ENCODE measurements at places on chromosomes 5 and 9.
A peak's percentile ranks its signal among the peaks of the same experiment; 100 is the strongest.

- no peak for DNase-seq
Observed at GRCh38 chr5:23457780-23458179, 49.6 kb upstream of the PRDM9 start.

DNA sequence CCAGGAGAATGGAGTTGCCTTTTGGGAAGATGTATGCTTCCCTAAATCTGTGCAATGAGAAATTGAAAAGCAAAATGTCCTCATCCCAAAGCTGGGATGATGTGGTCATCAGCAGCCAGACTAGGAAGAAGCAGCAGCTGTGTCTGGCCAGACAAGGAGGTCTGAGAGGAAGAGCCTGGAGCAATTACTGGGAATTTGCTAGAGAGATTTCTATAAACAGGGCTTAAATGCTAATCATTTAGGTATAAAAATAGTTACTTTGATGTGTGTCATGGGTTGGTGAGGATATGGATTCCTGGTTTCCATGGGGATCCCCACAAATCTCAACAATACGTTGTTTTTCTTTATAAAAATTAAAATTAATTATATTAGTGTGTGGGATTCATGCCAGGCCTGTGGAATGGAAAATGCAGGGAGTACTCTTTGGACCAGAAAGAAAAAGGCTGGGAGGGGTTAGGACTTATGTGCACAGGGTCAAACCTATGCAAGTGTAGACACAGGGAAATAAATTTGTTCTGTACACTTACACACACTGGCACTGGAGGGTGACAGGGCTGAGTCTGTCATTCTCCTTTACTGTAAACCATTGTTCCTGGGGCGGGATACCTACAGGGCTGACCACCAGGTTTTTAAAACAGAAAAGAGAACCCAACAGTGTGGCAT is 58.7 kb upstream of the TRPC7 start:
- DNase-seq = no peak

DNA sequence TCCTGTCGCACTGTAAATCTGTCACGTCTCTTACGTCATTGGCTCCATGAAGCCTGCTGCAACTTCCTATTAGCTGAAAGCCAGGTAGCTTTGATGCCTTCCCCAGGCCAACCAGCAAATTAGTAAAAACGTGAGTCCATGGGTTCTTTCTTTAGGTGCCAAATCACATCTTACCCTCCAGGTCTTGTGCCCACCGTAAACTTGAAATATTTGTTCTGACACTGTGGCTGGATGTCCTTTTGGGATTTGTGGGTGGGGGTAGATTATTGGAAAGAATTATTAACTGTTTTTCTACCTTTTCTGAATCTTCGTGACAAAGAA is 172.8 kb downstream of the NR3C1 start:
- DNase-seq = no peak

DNA sequence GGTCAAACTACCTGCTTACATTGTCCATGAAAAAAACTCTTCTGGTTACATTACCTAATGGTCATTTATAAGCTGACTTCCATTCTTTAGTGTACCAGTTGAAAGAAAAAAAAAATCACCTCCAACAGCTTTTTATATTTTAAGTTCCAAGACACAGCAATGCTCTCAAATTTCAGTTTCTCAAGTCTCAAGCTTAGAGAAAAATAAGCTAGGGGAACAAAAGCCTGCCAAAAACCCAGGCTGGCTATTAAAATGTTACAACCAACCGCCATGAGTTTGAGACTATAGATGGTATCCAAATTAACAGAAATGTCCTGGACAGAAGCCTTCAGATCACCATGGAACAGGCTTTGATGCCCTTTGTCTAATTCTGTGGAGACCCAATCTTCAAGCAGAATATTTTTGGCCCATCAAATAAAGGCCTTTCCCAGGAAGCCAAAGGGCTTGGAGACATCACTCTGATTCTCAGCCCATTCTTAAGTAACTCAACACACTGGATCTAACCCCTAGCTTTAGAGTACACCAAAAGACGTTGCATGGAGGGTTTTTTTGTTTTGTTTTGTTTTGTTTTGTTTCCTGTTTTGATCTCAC is 343.7 kb downstream of the GLIS3 start:
- DNase-seq = no peak

- no peak for DNase-seq
Observed at GRCh38 chr9:37596504-37596903, 4.1 kb upstream of the TOMM5 start.

DNA sequence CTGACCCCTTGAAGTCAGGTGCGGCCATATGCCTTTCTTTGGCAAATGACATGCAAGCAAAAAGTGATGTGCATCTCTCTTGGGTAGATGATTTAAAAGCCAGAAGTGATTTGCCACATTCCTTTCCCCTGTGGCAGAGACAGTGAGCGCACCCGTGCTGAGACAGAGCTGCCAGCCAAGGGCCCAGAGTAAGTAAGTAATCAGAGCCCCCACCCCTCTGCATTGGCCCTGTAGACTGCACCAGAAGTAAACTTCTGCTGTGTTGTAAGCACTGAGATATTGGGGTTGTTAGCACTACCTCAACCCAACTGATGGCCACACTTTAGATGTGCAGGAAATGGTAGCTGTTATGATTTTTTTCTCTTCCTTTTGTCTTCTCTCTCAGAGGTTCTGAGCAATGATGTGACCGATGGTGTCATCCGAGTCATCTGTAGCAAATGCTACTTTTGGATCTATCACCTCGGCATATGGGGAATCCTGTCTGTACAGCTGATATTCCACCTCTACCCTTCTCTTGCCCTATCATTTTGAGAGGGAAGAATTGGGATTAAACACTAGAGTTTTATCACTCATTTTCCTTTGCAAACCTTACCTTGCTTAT is 58.0 kb downstream of the DOCK2 start:
- DNase-seq = no peak

- DNase-seq = no peak
Observed at GRCh38 chr5:30959238-30959637, 234.2 kb upstream of the CDH6 start.

- no peak for DNase-seq
Observed at GRCh38 chr9:2459756-2460155, 161.8 kb upstream of the VLDLR start.

- peak; percentile 59 for DNase-seq
Observed at GRCh38 chr9:97710356-97711222, 13.4 kb upstream of the XPA start.

DNA sequence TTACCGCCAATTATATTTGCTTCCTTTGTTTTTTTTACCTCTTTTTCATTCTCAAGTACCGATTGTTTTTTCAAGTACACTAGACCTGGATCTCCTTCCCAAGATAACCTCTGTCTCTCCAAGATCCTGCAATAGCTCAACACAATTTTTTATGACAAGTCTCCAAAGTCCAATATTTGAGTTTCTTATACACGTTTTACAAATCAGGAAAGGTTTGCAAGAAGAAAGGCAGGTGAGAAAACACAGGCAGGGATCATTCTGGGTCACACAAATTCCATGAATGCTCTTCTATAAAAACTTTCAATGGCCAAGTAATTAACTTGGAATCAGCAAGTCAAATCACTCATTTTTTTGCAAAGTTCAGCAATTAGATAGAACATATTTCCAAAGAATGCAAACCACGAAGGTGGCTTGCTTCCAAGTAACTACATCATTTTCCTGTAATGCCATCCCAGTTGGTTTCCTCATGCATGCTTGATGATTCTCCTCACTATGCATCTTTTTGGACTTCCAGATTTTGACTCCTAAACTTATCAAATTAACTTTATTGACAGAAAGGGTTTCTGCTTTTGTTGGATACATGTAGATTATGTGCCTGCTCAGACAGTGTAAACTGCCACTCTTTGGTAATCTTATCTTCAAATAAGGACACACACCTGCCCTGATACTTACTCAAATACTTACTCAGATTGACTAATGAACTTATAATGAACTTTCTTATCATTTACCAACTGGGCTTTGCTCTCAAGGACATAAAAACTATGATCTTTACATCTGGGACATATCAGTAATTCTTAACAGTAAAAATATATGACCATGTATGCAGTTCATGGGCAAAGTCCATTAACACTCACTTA is 24.7 kb upstream of the IFNE start:
- DNase-seq = no peak

DNA sequence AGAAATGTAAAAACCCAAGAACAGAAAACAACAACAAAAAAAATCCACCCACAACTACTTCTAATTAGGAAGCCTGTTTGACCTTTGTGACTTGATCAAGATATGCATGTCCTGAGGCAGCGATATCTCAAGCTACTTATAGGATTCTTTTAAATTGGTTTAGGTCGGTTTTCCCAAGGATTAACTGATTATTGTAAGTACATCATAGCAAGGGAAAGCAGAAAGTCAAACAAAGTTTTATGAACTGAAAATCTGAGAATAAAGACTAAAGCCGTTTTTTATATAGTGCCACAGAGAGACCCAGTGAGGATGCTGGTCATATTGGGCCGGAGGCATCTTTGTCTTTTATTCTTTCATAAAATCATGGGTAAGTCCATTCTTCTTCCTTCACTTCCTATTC is 72.0 kb downstream of the CD180 start:
- DNase-seq = no peak

DNA sequence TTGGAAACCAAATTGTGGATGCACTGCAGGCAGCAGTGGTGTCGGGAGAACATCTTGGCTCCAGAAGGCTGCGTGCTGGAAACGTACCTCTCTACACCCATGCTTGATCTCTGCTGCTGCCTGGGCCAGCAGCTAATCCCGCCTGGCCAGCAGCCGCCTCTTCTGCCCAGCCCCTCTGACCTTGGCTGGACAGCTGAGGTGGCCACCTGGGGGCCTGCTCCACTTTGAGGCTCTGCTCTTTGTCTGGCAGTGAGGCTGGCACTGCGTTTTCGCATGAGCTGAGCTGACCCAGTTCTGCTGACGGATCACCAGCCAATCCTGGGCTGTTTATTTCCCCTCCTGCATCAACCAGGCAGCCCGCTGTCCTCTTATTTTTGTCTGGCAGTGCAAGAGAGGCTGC is 154.9 kb downstream of the TENT4A start:
- DNase-seq = no peak

- DNase-seq = no peak
Observed at GRCh38 chr5:133890776-133891280, 77.6 kb downstream of the C5orf15 start.

Measured in GDM1 (cell line).